ENCODE measurements at places on chromosomes 4 and X. TPM values are rescaled to one million over a fixed set of nuclear protein-coding genes. Genes with fewer than 3 reads are reported as not detected.

- peak; percentile 68 for DNase-seq
Observed at GRCh38 chr4:7772711-7773385, 166.8 kb downstream of the AFAP1 start.

DNA sequence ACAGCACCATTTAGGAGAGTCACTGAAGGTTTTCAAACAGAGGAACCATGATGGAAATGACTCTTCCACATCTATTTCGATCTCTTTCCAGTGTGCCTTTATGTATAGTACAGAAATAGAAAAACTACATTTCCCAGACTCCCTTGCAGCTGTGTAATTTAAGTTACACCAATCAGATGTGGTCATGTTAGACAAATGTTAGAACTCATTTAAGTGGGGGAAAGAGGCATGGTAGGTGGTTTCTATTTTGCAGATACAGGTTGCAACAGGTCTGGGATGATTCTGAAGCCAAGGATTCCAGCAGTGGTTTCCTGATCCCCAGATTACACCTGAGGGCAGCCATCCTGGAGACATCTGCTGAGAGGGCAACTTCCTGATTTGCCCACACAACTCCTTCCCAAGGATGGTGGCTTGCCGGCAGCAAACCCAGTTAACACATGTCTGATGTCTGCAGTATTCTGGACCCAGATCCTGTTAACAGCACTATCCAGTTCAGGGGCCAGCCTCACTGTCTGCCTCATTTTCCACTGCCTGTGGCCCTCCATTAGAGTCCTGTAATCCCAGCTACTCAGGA is 38.7 kb upstream of the PDK3 start:
- no peak for DNase-seq

Gene CXCL3
- total RNA-seq, result 3.5 TPM

Gene SPANXC
- not detected for total RNA-seq

Gene GATB
- 24.1 TPM for total RNA-seq

Gene ABLIM2
- 28.0 TPM for total RNA-seq

Measured in stomach (tissue), 19 donors.